ENCODE measurements at places on chromosomes 5 and 9.

DNA sequence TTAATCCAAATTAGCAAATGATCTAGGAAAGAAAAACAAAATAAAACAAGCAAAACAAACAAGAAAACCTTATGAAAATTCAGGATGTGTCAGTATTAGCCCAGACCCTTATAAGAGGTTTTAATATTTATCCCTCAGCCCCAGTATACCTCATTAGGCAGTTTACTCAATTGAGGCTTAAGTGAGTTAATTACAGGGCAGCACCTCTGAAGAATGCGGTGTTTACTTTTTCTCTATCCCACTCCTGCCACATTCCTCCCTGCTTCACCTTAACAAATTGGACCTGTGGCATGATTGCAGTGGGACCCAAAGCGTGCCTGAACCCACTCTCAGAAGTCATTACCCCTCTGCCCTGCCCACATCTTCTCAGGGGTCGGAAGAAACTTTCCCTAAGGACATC lies 67.1 kb downstream of the SIL1 start:
- DNase-seq = no peak

DNA sequence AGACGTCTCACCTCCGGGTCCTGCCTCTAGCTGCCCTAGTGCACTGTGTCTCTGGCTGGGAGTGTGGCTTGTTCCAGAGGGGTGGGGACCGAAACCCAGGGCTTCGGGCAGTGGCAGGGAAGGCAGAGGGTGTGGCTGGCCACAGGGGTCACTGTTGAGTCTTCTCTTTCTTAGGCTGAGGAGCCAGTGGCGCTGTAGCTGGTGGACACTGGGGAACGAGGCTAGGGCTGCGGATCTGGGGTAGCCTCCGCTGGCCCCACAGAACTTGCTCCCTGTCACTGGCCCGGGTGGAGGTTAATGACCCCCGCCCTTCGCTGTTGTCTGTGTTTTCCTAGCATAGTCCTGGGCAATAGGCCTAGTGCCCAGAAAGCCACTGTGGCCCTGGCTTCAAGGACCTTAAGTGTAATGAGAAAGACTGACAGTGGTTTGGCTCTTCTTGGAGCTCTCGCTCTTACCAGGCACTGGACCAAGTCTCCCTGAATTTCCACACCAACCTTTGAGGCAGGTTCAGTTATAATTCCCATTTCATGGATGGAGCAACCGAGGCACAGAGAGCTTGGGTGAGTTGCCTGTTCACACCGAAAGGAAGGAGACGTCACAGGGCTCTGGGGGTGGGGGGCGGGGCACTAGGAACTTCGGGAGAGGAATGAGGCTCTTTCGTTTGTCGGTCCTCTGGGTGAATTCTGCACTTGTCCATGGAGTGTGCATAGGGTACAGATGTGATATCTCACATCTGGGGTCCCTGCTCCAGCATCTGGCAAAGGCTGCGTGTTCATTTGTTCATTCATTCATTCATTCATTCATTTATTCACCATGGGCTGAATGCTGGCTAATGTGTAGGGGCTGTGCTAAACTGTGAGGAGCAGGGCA lies 4.8 kb upstream of the IER5L start:
- DNase-seq = peak; percentile 47

GRCh38 chr9:71986900-71987299 lies 73.5 kb downstream of the C9orf57 start:
- no peak for DNase-seq

GRCh38 chr5:10572451-10572850 lies 8.6 kb downstream of the ANKRD33B start:
- DNase-seq = no peak

- DNase-seq = no peak
Observed at GRCh38 chr9:121772600-121773285, 121.3 kb downstream of the DAB2IP start.

DNA sequence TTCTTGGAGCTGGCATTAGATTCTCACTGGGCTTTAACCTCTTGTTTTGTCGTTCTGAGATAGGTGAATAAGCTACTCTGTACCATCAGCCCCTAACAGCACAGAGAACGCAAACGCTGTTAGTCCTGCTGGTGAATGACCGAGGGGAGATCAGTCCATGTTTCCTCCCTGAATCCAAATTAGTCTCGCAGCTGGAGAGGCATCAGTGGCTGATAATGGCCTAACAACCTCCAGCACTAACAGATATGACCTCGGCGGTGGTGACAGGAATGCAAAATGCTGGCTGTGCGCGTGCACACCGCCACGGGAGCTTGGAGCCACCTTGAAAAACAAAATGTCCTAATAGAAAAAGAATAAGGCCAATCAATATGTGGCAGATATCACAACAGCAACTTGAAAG lies 77.6 kb upstream of the IRX1 start:
- no peak for DNase-seq

DNA sequence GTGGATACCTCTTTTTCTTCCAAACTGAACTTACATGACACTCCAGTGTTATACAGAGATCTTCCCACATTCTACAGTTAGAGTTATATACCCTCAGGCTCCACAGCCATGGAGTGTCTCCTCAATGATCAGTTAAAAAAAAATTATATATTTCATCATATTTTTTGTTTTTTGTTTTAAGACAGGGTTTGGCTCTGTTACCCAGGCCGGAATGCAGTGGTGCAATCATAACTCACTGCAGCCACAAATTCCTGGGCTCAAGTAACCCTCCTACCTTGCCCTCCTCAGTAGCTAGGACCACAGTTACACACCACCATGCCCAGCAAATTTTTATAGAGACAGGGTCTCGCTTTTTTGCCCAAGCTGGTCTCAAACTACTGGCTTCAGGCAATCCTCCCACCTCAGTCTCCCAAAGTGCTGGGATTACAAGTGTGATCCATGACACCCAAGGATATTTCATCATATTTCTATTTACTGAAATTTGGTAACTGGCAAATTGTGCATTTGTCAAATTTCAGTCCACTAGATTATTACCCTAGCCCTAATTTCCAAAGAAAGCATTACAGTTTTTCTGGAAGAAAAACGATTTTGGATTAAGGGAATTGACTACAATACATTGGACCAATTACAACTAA lies 18.1 kb upstream of the SCAI start:
- DNase-seq = peak; percentile 70

GRCh38 chr9:132241840-132242620 lies 80.2 kb downstream of the NTNG2 start:
- DNase-seq = peak; percentile 33

DNA sequence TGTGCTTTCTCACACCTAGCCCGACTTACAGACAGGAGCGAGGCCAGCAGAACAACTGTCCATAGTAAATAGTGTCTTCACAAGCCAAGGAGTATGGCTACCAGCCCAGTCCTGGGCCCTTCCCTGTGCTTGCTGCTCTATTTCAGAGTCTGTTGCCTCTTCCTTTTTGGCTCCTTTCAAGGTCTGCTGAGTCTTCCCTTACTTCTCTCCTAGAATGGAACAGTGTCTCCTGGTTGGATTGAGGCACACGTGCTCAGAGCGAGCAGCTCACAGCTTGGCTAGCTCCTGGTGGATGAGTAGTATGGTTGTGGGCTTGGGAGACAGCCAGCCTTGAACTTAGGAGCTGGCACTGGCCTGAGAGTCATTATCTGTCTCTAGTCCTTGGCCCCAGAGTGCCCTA lies 72.8 kb downstream of the TLE4 start:
- no peak for DNase-seq

DNA sequence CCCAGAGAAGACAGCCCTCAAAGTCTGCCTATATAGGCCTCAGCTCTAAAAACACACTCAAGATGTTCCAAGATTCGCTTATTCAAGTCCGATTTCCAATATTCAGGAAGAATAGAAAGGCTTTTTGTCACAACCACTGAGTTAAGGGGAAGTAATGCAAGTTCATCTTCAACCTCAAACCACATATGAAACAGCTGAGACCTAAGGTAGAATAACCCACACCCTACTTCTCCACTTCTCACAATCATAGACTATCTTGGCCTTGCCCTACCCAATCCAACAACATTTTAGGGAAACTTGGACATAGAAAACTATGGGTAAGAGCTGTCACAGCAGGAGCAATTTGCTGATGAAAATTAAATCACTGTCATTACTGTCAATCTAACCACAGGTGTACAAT lies 152.0 kb upstream of the LRRTM2 start:
- DNase-seq = no peak

GRCh38 chr9:76067696-76068095 lies 177.2 kb downstream of the PCSK5 start:
- no peak for DNase-seq

DNA sequence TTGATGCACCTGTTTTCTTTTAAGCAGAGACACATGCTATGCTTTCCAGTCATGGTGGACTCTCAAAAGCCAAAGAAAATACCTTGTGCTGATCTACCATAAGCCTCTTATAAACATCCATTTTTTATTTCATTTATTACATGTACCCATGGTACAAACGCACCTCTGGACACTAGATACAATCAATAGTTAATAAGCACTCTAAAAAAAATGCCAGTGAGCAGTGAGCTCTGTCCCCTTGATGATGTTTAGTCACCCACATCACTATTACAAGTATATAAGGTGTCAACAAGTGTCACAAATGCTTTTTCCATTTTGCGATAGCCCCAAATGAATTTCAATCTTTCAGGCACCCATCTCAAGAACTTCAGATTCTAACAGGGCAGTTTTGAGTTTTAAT lies 5.9 kb downstream of the KLF4 start:
- DNase-seq = no peak

GRCh38 chr9:119902611-119903010 lies 533.4 kb upstream of the BRINP1 start:
- DNase-seq = no peak

GRCh38 chr5:149018909-149019443 lies 43.9 kb downstream of the SH3TC2 start:
- peak; percentile 80 for DNase-seq

- no peak for DNase-seq
Observed at GRCh38 chr5:113524927-113525326, 11.4 kb downstream of the YTHDC2 start.

- peak; percentile 72 for DNase-seq
Observed at GRCh38 chr9:133238851-133239532, 29.9 kb upstream of the OBP2B start.

GRCh38 chr5:96516631-96517071 lies 83.6 kb upstream of the PCSK1 start:
- DNase-seq = no peak

GRCh38 chr5:139378941-139379361 lies 4.1 kb downstream of the SLC23A1 start:
- DNase-seq = no peak

GRCh38 chr5:121675924-121676323 lies 175.8 kb upstream of the FTMT start:
- no peak for DNase-seq

DNA sequence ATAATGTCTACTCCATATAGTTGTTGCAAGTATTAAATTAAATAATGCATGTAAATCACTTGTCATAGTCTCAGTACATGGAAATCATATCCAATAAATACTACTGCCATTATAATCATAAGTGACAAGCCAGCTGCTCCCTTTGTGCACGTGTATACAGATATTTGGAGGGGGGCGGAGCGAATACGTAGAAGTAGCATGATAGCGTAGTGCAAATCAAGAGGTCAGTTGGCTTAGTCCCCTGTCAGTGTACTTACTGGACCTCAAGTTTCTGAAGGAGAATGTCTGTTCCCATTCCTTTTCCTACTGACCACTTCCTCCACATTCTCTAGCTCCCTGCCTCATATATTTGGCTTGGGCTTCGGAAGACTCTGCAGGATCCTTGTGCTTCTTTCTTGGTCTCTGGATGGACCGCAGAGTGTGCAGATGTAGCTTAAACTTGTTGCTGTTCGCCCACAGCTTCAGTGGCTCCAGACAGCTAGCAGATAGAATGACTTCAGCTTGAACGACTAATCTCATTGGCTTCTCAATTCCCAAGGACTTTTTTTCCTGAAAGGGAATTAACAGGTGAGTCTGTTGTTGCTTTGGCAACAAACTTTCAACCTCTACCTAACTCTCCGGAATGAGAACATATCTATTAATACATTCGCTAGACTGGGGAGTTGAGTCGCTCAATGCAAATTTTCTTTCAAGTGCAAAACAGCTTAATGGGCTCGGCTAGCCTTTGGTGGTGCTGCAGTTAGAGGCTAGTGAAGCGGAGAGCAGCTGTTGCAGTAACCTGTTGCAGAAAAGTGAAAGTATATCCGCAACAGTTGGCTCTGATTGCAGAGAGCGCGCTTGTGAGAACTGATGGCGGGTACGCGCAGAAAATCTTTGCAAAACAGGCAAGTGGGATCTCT lies at the start of gene PCDHB1:
PCDHB1 (plus strand) TSS at position 753 of the 899 bp plus-strand sequence; CDS start at position 850, 97 bp downstream.
- DNase-seq = no peak

- peak; percentile 87 for DNase-seq
Observed at GRCh38 chr9:113219969-113220368, 1.1 kb downstream of the FKBP15 start.

GRCh38 chr5:177189965-177190364 lies 56.4 kb downstream of the NSD1 start:
- peak; percentile 35 for DNase-seq

- DNase-seq = peak; percentile 66
Observed at GRCh38 chr5:92769978-92770377, 811.0 kb downstream of the NR2F1-AS1 start.

- no peak for DNase-seq
Observed at GRCh38 chr5:58108511-58108910, 351.4 kb downstream of the PLK2 start.

DNA sequence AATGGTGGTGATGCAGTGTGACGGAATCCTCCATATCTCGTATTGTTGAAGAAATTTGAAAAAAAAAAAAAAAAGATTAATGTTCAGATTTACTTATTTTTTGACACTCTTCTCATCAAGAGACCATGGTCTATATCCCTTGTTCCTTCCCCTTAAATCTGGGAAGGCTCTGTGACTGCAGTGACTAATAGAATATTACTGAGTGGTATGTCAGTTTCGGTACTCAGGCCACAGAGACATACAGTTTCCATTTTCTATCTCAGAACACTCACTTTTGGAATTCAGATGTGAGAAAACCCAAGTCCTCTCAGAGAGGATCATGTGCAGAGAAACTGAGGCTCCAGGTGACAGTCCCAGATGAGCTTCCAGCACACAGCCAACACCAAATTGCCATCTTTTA lies 1193.5 kb downstream of the DTWD2 start:
- peak; percentile 62 for DNase-seq

GRCh38 chr9:76415731-76416130 lies 21.5 kb upstream of the RFK start:
- peak; percentile 9 for DNase-seq
